Upper lobe of left lung (tissue), 6 donors: ENCODE measurements at places on chromosomes 3 and 15.

- DNase-seq: no peak
These were observed 766.3 kb downstream of the TBL1XR1 start for GRCh38 chr3:176431038-176431418.

GRCh38 chr15:82856397-82857170 lies 47.2 kb downstream of the WHAMM start:
- DNase-seq: no peak

DNA sequence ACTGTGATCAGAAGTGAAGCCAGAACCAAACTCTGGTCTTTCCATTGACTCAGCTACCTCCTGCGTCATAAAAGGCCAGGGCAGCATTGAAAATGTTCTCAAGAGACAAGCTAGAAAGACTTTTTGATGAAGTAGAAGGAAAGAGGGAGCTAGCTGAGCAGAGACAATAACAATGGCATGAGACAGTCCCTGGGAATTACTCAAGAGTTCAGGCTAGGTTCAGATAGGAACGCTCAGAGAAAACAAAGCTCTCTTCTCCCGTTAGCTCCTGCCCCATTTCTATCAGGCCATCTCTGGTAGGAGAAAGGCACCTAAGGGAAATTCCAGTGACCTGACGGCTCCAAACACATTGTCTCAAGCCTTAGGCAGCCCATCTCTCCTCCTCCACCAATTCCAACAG lies 7.0 kb upstream of the OXTR start:
- DNase-seq: no peak

- DNase-seq: no peak
These were observed 53.8 kb upstream of the TPM1 start for GRCh38 chr15:62988701-62989100.

GRCh38 chr3:126961791-126962461 lies 21.0 kb upstream of the PLXNA1 start:
- no peak for DNase-seq
